ENCODE measurements at places on chromosomes 13 and 19.
A peak's percentile ranks its signal among the peaks of the same experiment; 100 is the strongest.

GRCh38 chr13:30257468-30258099 is 49.8 kb downstream of the KATNAL1 start:
- DNase-seq: no peak

DNA sequence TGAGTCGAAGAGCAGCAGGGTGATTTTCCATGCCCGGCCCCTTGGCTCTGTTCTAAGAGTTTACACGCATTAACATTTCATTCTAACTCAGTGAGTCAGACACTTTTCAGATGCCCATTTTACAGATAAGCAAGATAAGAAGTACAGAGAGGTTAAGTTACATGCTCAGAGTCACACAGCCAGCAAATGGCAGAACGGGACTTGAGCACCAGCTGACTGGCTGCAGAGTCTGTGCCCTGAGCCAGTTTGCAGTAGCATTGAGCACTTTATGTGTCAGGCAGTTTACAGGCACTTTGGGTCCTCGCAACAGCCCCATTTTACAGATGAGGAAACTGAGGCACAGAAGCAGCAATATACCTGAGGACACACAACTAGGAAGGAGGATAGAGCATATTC is 19.0 kb downstream of the CCDC8 start:
- no peak for DNase-seq

- no peak for DNase-seq
Observed at GRCh38 chr13:66137384-66137783, 1092.8 kb downstream of the PCDH9 start.

- DNase-seq: peak; percentile 85
Observed at GRCh38 chr19:12965017-12965811, 4.2 kb upstream of the DAND5 start.

GRCh38 chr13:74570834-74571233 is 436.6 kb upstream of the KLF12 start:
- DNase-seq: no peak

GRCh38 chr19:47545061-47545948 is 27.6 kb downstream of the ZNF541 start:
- DNase-seq: peak; percentile 12

- DNase-seq: no peak
Observed at GRCh38 chr13:31048521-31048920, 113.2 kb downstream of the HSPH1 start.

GRCh38 chr13:110106726-110107125 is 200.2 kb downstream of the COL4A1 start:
- DNase-seq: no peak

Data from CD4-positive, alpha-beta T cell treated with Interleukin-6 for 4 hours (primary cell).